ENCODE measurements at places on chromosomes 2 and 18. TPM values are rescaled to one million over a fixed set of nuclear protein-coding genes. Genes with fewer than 3 reads are reported as not detected.

ALMS1 gene
- total RNA-seq, result 61.1 TPM

HOXD13 gene
- not detected for total RNA-seq

TMEM169 gene
- total RNA-seq, result 23.2 TPM

CSRNP3 gene
- 214 TPM for total RNA-seq

ZNF396 gene
- 4.1 TPM for total RNA-seq

BIRC6 gene
- 257 TPM for total RNA-seq

ARHGAP25 gene
- total RNA-seq, result 1.2 TPM

TMEM247 gene
- total RNA-seq, result not detected

PLGLB1 gene
- 9.4 TPM for total RNA-seq

ABHD1 gene
- total RNA-seq, result 0.41 TPM

CMPK2 gene
- 10.2 TPM for total RNA-seq

SNED1 gene
- 4.5 TPM for total RNA-seq

- no peak for DNase-seq
These were observed 476.8 kb upstream of the CELF4 start for GRCh38 chr18:38042211-38042890.

DNA sequence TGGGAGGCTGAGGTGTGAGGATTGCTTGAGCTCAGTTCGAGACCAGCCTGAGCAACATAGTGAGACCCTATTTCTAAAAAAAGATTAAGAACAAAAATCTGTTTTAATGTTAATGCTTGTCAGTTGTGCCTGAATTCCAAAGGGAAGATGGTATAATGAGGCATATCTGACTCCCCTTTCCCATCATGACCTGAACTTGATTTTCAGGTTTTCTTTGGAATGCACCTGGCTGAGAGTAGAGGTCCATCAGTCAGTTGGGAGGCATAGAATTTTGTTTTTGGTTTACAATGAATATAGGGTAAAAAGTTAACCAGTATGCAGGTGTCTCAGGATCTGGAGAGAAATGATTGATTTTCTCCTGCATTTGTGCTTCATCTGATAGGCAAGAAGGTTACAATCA is 20.4 kb downstream of the RPIA start:
- DNase-seq, result no peak

- no peak for DNase-seq
These were observed 221.9 kb downstream of the DYM start for GRCh38 chr18:49238433-49239042.

- no peak for DNase-seq
These were observed 33.2 kb downstream of the RALBP1 start for GRCh38 chr18:9508446-9509025.

- DNase-seq, result no peak
These were observed 50.4 kb upstream of the EPAS1 start for GRCh38 chr2:46246790-46247189.

- DNase-seq, result no peak
These were observed 113.7 kb downstream of the SPTBN1 start for GRCh38 chr2:54569745-54570301.

- no peak for DNase-seq
These were observed 46.7 kb upstream of the SERPINE2 start for GRCh38 chr2:224085811-224086210.

- DNase-seq, result no peak
These were observed 621.2 kb upstream of the ACVR2A start for GRCh38 chr2:147223553-147224060.

DNA sequence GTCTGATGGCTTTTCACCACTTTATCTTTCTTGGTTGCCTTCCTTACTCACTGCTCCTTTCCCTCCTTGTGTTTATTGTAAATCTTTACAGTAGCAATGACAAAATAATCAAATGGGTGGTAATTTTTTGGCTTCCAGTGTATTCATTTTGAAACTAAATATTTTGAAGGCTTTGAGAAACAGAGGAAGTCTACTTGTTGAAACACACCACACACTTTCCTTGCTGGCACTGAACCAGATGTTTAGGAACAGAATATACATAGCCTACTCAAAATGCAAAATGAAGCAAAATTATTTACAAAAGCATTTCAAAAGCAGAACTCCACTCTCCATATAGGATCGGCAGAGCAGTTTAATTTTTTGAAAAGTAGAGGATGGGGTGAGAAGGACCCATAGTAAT is 189.8 kb downstream of the LTBP1 start:
- DNase-seq, result no peak

DNA sequence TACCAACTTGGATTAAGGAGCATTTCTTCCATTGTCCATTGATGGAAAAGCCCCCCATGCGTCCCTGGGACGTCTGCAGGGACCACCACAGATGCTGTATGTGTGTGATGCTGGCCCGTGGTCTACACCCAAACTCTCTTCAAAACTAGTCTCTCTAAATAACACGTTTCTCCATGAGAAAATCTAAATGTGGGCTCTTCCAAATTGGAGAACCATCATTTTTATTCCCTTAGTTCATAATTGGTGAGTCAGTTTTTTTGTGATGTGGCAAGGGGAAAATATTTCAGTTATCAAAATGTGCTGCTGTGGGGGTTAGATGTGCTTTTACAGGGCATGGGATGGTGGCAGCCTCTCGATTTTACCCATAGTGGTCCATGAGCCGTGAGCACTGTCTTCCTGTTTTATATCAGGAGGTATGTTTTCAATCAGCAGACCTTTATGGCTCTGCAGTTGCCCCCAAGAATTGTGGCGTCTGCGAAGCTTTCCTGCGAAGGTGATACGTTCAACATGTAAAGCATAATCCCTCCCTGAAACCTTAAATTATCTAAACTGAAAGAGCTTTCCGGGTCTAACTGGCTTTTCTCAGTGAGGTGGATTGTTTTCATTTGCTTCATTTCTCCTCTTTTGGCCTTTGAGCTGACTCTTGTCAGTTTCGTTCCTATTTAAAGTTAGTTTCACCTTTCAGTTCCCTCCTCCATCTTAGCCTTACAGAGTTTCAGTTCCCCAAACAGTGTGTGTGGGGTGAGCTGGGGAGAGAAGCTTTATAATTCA is 78.4 kb downstream of the SETBP1 start:
- DNase-seq, result no peak

DNA sequence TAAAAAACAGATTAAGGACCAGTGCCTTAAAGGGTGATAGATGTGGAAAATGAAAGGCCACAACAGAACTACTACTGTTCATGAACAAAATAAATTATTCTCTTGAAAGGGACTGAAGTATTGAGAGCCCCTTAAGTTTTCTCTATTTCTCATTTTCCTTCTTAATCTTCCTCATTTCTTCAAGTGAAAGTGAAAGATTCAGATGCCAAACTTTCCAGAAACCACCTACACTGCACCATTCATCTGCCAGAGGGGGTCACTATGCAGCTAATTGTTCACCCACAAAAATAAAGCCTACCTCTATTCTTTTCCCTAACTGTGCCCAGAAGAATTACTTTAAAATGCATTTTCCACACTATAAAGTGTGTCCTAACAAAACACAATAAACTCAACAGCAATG is 140.1 kb downstream of the NR4A2 start:
- DNase-seq, result no peak

DNA sequence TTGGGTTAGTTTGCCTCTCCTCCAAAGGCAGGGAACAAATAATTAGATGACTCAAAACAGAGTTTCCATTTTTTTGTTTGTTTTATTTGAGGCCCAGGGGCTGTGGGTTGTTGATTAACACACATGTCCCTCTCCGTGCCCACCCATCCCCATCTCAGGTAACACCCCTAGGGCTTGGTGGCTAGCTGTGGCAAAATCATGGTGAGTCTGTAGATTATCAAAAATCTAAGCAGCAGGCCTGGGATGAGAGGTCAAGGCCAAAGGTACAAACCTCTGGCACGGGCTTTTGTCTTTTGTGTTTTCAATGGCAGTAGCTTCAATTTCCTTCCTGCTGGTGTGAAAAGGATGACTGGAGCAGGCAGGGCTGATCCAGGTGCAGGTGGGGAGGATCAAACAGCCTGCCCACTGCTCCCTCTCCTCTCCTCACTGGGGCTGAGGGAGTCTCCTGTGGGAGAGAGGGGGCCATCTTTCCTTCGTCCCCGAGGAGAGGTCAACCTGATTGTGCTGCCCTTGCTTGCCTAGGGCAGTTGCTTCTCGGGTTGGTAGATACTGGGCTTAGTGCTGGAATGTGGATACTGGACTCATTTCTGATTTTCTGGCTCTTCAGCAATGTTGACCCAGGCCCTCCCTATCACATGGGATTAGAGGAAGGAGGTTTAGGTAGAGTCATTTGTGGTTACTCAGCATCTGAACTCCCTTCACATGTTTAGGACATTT is 31.9 kb upstream of the EML4 start:
- DNase-seq, result no peak

DNA sequence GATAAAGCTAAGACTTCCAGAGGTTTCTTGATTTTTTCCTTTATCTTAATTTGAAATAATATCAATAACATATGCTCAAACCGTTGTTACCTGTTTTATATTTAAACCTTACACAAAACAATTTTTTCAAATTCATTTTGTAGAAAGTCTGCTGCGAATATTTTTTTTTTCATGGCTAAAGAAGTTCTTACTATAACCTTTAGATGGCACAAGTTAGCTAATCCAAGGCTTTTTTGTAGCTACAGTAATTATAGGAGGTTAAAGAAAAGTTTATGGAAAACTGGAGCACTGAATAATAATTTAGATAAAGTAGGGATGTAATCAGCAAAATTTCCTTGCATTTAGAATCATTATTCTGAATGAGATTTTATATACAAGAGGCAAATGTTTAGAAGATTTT is 78.0 kb upstream of the PNPT1 start:
- DNase-seq, result peak; percentile 27

DNA sequence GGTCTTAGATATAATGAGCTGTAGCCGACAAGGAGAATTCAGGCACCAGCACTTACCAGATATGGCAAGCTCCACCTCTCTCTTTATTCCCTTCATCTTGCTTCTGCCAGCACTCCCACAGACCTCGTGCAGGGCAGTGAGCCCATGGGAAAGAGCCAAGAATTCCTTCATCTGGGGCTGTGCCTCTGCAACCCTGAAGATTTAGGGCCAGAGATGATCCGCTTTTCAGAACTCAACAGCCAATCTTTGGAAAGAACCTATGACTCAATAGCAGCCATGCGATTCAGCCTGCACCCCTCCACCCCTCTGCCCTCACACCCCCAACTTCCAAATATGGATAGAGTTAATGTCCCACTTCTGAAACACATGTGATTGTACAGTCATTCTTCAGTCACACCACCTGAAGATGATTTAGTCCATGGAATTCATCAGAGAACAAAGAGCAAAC is 533.7 kb upstream of the TNP1 start:
- DNase-seq, result no peak

DNA sequence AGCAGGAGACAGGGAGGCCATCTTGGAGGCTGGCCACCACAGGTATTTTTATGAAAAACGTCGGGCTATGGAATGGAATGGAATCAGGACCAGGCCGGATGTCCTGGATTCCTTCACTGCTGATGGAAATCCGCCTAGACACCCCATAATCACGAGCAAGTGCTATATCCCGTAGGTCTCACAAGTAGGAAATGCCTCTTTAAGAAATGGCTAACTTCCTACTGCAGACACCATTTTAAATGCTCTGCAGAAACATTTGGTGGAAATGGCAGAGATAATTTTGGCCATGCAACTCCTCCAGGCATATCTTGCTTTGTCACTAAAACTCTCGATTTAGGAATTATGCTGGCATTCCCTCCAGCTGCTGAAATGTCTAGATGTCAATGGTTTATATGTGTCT is 18.0 kb downstream of the ID2 start:
- no peak for DNase-seq

DNA sequence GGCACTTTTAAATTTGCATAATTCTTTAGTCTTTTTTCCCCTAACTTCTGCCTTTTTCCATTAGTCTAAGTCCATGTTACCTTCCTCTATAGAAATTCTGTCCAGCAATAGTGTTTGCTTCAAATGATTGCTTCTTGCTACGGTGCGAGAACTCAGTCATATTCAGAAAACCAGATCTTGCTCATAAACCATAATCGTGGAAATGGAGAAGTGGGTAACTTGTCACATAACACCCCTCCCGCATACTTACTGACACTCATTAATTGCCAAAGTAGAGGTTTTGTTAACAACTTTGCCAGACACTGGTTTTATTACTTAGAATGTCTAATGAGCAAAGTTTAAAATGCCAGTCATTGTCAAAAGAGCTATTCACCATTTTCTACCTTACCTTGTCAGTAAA is 94.3 kb upstream of the TWSG1 start:
- no peak for DNase-seq

DNA sequence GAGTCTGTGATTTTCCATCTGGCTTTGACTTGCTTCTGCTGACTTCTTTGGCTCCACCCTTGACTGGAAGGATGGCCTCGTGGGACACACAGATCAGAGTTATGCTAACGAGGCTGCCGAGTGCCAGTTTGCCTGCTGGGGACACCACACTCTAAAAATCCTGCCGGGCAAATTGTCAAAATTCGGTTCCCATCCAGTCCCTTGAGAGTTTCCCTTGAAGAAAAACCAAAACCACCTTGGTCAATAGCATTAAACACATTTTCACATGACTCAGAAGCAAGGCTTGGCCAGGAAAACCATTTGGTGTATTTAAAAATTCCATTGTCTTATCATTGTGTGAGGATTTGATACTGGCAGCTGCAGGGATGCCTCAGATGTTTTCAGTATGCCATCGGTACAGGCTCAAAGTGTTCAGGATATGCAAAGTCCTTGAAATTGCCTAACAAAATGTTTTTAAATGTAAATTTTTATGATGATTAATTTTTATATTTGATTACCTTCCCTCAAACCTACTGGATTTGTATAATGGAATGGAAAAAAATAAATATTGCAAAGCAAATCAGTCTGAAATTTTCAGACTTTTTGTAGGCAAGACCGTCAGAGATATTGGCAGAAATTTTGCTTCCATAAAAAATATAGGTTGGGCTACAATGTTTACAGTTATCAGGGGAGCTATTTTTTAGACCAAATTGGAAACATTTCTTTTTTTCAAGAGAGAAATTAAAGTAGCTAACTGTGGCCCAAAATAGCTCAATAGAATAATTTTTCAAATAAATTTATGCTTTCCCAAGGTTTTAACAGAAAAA is 41.6 kb downstream of the KCNE4 start:
- no peak for DNase-seq

DNA sequence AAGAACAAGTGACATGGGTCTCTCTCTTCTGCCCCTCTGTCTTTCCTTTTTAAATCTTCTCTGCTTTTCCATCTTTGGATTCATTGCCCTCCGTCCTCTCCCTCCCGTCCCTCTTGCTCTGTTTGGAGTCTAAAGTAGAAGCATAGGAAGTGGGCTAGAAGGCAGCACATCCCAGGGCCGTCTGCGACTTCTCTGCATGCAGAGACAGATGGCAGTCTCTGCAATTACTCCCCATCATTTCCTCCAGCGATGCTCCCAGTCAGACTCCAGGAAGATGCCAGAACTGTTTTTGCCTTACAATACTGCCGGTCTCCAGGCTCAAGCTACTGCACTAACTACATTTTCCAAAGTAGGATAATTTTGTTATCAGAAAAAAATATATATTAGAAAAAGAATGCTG is 35.2 kb upstream of the LPIN2 start:
- no peak for DNase-seq
